Esophagus muscularis mucosa (tissue), 4 donors: ENCODE measurements at places on chromosomes 1 and 21. TPM values are rescaled to one million over a fixed set of nuclear protein-coding genes. Genes with fewer than 3 reads are reported as not detected.

- no peak for DNase-seq
Measured at GRCh38 chr1:248787430-248787829, 31.9 kb upstream of the LYPD8 start.

DNA sequence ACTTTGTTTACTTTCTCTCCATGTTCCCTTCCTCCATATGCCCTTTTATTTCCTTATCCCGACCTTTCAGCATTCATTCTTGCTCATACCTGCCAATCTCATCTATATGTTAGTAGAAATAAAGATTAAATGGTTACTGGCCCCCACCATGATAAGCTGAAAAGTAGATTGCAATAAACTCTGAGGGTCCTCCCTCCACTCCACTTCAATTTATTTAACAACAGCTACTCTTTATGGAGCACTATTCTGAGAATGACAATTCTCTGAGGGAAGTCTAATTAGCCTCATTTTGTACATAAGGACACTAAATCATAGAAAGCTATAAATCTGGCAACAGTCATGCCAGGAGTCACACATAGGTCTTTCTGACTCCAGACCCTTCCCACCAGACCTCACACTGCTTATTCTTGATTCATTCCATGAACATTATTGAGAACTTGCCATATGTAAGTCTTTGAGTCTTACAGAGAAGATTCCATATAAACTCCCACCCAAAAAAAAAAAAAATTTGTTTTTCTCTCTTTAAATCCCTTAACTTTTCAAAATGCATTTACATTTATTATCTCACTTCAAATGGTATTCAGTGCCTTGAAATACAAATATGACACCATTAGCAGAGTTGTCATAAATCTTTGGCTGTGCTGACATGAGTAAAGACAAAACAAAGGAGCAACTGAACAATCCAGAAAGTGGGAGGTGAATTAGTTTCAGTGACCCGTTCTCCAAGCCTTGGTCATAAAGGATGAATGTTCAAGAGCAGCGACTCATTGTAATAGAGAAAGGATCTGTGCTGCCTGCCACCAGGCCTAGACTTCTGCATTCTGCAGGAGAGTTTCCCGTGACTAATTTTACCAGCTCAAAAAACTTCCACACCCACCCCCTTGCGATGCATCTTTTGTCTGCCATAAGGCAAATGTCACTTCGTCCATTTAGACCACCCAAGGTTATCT lies 28.5 kb downstream of the PALMD start:
- no peak for DNase-seq

GRCh38 chr1:206635978-206636345 lies 626 bp downstream of the DYRK3 start:
- no peak for DNase-seq

DNA sequence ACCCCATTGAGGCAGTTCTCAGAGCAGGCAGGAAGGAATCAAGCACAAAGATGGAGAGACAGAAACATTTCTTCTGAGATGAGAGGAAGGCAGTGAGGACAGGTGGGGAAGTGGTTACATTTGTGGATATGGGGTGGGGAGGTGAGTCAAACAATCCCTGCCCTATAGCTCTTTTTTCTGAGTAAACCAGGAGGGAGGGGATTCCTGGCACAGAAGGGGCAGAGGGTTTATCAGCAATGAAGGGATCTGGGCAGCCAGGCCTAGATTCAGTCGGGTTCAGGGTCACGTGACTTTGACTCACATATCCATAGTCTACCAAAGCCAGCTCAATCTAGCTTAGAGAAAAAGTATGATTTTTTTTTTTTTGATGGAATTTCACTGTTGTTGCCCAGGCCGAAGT lies 15.7 kb upstream of the PHC2 start:
- DNase-seq, result no peak

The CD34 gene
- 136 TPM for total RNA-seq

The VASH2 gene
- 2.9 TPM for total RNA-seq
